ENCODE measurements at places on chromosomes 2 and 18.

DNA sequence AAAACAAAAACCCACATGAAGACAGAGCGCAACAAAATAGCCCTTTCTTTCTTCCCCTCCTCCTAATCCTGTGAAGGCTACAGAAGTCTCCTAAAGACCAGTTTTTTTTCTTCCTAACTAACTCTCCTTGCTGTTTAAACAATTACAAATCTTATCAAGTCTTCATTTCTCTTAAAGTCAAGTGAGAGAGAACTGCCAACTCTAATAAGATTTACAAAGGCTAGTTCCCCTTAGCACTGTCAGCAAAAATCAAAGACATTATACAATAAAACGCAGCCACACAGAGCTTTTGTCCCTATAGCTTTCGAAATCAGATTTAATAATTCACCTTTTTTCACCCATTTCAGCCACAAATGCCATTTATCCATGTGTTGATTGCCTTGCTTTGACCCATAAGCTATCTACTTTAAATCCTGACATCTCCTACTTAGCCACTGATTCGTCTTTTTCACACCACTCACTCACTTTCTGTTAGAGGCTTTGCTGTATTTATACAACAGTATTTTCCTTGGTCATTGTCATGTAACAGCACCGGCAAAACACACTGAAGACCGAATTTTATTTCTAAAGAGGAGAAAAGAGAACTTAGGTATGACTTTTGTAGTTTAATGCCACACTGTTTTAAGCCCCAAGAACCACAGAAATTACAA, 5.9 kb downstream of the NRXN1 start:
- peak; percentile 30 for DNase-seq

DNA sequence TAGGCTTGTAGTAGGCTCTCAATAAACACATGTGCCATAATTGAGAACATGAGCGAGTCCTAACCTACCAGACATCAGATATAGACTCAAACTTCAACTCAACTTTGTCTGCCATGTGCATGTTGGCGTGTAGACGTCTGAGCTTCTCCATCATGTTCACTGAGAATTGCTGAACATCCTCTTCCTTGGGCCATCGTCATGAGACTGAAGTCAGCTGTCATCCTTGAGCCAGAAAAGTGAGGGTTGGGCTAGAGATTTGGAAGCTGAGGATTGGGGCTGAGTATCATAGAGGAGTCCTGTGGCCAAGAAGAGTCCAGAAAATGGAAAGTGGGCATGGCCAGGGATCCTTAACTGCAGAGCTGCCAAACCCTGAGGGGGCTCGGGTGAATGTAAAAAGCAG, 7.8 kb upstream of the EFR3B start:
- DNase-seq = no peak

DNA sequence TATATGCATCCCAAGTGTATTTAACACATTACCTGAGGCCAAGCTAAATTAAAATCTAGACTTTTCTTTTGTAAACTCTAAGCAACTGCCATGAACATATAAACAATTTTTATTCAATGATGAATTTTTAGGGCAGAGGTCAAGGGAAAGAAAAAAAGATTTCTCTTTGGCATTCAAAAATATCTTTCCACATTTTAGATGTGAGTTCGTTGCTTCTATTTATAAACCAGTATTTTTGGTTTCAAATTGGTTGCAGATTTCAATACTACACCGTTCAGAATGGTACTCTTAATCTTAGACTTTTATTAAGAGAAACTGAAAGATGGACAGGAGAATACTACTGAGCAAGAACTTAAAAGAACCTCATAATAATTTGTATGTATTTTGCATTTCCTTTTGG, 293.6 kb upstream of the CCDC68 start:
- no peak for DNase-seq

GRCh38 chr18:57581301-57581934, 5.1 kb downstream of the FECH start:
- no peak for DNase-seq

GRCh38 chr2:42713920-42714319, 50.0 kb downstream of the OXER1 start:
- DNase-seq = no peak

DNA sequence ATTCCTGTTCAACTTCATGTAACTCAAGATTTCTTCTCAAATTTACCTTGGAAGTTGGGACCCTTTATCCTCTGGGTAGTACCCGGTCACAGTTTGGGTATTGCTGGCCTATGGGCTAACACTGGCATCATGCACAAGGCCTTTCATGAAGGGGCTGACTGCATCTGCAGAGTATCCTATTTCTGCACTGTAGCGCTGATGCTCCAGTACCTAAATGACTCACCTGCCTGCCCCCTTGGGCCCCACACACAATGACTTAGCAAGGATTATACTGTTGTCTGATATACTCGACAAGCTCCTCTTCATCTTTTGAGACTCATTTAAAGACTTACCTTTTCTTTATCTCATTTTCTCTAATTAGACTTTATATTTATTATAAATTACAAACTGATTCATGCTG, 39.9 kb downstream of the DNAH6 start:
- no peak for DNase-seq

GRCh38 chr2:176415937-176416499, 146.8 kb downstream of the MTX2 start:
- no peak for DNase-seq

DNA sequence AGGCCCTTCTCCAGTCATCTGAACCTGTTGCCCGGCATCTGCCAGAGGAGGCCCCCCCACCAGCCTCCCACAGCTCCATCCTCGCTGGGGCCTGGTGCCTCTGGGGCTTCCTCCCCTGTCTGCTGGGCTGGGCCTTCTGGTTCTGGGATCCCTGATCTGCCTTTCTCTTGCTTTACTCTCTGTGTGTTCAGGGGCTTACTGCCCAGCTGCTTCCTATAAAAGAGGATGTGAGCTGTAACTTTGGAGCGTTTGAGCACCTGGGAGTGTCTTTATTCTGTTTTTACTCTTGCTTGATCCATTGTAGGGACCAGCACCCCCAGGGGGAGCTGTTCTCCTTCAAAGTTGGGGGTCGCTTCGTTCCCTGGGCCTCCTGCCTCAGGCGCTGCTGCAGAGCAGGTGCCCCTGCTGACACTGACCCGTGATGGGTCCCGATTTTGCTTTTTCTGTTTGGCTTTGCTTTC, 23.1 kb upstream of the FAHD2A start:
- no peak for DNase-seq

DNA sequence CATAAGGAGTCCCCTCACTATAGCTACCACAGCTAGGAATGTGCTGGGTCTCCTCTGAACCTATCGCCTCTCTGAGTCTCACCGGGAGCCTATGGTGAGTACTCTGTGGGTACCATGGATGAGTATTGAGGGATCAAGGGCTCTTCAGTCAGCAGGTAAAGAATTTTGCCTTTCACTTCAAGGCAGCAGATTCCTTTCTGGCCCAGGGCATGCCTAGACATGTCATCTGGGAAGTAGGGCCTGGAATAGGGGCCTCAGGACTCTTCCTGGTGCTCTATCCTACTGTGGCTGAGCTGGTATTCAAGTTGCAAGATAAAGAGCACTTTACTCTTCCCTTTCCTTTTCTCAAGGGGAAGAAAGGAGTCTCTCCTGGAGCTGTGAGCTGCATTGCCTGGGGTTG, 85.6 kb upstream of the LHCGR start:
- no peak for DNase-seq

DNA sequence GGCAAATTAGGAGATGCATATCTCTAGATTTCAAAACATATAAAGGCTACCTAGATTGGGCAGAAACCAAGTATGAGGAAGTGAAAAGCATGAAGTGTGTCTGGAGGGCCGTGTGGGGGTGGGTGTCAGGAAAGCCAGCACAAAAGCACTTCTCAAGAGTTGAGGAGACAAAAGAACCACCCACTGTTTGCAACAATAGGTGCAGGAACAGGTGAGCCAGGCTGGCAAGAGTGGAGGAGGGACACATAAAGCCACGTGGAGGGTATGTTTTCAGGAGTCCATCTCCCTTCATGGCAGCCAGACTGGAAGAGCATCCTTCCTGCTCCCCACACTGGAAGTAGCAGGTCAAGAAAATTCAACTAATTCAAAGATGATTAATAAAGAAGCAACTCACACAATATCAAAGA, 96.4 kb downstream of the CERS6 start:
- DNase-seq = peak; percentile 34

- DNase-seq = peak; percentile 15
These were observed 19.0 kb downstream of the INO80C start for GRCh38 chr18:35478520-35479435.

GRCh38 chr2:176117162-176117822, 714 bp downstream of the HOXD10 start:
- DNase-seq = no peak

GRCh38 chr2:224078656-224079055, 39.6 kb upstream of the SERPINE2 start:
- DNase-seq = no peak

DNA sequence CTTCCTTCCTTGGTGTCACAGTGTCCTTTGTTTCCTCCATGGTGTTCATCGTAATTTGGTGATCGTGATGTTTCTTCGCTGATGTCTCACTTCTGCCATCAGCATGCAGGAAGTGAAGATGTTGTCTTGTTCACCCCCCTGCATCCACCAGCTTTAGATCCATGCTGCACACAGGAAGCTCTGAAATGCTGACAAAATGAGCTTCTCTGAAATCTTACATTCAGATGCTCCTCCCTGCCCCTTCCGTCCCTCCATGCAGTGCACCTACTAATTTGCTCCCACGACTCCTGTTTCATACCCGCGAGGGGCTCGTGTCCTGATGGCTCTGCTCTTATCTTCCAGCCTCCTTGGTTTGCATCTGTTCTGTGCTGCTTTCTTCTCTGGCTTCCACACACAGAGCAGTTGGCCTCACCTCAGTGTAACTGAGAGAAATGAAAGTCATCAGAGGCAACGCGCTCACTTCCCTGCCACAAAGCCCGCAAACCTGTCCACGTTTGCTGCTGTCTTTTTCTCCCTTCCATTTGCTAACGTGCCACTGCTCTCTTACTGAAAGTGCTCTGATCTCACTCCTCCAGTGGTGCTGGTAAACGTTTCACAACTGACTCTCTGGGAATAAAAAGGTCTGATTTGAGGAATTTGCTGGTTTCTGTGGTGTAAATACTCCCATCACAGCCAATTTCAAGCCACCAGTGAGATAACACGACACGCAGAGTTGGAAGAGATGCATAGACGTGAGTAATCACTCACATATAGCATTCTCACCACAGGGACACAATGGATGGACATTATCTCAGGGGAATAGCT, 41.0 kb upstream of the MGAT4A start:
- DNase-seq = no peak

GRCh38 chr18:63040788-63041410, 278.7 kb downstream of the BCL2 start:
- DNase-seq = no peak

DNA sequence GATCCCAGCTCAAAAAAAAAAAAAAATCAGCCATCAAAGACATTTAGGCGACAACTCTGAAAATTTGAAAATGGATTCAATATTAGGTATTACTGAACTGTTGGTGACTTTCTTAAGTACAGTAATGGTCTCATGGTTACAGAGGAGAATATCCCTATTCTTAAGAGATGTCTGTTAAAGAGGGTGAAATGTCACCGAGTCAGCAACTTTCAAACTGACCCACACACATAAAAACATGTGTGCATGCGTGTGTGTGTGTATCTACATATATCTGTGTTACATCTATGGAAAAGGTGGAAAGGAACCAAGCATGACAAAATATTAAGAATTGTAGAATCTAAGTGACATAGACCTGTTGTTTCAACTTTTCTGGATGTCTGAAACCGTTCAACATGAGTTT, 41.6 kb upstream of the GLI2 start:
- no peak for DNase-seq

GRCh38 chr2:88234760-88235159, 64.6 kb downstream of the THNSL2 start:
- DNase-seq = no peak

DNA sequence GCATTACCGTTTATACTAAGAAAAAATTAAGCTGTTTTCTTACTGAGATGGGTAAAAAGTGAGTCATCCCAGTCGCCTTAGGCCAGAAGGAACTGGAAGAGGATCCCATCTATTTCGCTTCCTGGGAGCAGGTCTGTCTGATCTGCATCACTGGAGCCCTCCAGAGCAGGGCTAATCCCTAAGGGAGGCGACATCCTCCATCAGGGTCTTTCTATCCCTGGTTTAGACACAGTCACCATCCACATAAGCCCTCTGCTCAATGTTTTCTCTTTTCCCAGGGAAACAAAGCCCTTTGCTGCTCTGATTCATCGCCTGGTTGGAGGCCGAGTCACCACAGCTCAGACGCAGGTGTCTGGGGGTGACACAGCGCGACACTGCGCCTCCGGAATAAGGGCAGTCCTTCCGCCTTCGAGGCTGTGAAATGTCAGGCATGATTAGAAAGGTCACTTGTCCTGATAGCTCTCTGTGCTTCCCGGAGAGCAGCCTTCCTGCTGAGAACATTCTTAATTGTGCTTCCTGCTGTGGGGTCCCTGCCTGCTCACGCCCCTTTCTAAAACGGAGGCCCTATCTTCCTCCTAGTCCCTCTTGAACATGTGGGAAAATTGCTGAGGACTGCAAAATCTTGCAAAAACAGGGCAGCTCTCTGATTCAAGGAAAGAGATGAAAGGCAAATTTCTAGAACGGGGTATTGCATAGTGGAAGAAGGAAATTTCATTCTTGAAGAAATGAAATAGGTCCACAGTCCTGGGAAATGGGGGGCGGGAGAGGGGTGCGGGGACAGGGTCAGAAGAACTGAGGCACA, 56.3 kb downstream of the MARCHF4 start:
- DNase-seq = no peak

GRCh38 chr18:78363556-78364387, 615.8 kb upstream of the SALL3 start:
- DNase-seq = no peak

DNA sequence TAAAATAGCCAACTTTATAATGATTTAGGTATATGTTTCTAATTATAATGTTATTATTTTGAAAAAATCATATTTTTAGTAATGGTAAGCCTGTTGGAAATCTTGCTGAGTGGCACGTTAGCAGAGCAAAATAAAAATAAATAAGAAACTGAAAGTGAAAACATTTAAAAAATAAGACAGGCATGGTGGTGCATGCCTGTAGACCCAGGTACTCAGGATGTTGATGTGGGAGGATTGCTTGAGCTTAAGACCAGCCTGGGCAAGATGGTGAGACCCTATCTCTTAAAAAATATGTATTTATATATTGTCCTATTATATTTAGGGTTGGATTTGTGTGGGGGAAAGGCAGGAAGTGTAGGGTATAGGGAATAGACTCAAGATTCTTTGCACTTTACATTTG, 15.8 kb upstream of the ANKRD12 start:
- no peak for DNase-seq

GRCh38 chr18:49647496-49648168, 85.8 kb downstream of the LIPG start:
- DNase-seq = no peak

- DNase-seq = peak; percentile 54
These were observed 173.6 kb downstream of the SMAD7 start for GRCh38 chr18:48777026-48777743.

DNA sequence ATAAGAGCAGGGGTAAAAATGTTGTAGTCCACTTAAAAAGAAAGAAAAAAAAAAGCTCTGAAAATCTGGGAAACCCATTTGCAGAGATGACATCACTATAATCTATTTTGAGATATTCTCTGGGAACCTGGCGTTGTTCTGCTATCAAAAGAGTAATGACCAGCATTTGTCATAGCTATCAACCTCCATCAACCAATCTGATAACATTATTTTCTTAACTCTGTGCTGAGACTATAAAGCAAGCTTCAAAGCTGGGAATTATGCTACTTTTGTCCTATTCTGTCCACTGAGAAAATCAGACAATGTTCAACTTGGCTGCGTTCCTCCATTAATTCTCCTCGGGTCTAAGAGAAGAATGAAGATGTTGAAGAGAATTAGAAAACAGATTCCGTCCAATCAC, 107.5 kb downstream of the STK39 start:
- no peak for DNase-seq
